ENCODE measurements at places on chromosomes 5 and 9.
A peak's percentile ranks its signal among the peaks of the same experiment; 100 is the strongest.

GRCh38 chr5:146006470-146007190, 70.3 kb downstream of the SH3RF2 start:
- DNase-seq, result no peak

DNA sequence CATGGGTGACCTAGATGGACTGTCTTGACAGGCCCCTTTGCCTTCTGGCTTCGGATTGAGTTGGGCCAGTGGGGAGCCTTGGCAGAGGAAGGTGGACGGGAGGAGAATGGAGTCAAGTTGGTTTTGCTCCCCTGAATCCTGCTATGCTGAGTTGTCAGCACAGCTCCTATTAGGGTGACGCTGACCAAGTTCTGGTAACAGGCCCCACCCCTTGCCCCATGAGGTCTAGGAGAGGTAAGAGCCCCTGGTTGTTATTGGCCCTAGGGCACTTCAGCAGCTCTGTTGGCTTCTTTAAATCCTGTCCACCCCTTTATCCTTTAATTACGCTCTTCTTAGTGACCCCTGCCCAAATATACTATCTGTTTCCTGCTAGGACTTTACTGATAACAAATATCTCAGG, 39.4 kb upstream of the KIF2A start:
- DNase-seq, result no peak

DNA sequence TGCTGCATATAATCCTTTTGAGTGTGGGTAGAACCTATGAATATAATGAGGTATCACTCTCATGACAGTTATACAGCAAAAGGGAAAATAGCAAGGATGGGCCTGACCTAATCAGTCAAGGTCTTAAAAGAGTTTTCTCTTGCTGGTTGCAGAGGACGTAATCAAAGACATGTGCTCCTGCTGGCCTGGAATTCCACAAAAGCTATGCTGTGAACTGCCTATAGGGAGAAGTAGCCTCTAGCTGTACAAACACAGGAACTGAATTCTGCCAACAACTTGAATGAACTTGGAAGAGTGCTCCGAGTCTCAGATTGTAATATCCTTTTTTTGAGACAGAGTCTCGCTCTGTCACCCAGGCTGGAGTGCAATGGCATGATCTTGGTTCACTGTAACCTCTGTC, 195.6 kb downstream of the PLK2 start:
- peak; percentile 60 for DNase-seq

- DNase-seq, result no peak
Measured at GRCh38 chr5:146940295-146940694, 61.7 kb upstream of the PPP2R2B start.

GRCh38 chr5:96984506-96985192, 48.8 kb downstream of the LNPEP start:
- DNase-seq, result no peak

GRCh38 chr9:111000202-111000601, 38.1 kb downstream of the LPAR1 start:
- DNase-seq, result no peak

GRCh38 chr5:135193213-135194125, 159.4 kb upstream of the PITX1 start:
- no peak for DNase-seq

DNA sequence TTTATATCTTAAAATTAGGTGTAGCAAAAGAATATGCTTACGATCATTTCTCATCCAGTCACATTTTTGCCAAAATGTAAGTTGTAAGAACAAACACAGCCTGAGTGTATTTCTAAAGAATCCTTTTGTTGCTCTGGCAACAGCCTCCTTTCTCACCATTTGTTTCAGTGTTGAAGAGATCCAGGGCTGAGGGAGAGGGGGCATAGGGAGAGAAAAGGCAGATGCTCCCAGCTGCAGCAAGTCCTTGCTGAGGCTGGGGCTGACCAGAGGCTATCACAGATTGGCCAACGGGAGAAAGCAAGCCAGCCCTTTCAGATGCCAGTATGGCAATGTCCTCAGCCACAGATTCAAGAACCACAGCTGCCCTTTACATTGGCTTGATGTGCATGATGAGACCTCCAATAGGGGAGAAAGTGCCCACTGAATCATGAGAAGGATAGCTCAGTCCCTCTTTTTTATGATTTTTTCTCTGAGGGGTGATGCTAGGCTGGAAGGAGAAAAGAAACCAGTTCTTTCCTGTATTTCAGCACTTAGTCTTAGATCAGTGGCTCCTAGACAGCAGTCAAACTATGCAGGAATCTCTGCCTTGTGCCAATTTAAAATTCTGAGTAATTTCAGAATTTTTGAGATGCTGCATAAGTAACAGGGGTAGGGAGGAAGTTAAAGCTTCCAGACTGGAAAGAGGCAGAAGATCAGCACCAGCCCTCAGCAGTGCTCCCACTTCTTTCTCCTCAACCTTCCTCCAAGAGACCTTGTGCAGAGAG, 142.1 kb downstream of the LHFPL2 start:
- DNase-seq, result peak; percentile 76

GRCh38 chr9:131522257-131523085, 8.6 kb downstream of the UCK1 start:
- DNase-seq, result no peak

DNA sequence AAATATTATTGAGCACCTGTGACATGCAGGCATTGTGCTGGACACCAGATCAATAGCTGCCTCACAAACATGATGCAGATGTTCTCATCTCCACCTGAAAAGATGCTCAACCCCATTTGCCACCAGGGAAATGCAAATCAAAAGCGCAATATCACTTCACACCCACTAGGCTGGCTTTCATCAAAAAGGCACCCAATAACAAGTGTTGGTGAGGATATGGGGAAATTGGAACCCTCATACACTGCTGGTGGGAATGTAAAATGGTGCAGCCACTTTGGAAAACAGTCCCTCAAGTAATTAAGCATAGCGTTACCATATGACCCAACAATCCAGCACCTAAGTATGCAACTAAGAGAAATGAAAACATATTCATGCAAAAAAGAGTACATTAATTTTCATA, 24.7 kb downstream of the FGF1 start:
- no peak for DNase-seq

DNA sequence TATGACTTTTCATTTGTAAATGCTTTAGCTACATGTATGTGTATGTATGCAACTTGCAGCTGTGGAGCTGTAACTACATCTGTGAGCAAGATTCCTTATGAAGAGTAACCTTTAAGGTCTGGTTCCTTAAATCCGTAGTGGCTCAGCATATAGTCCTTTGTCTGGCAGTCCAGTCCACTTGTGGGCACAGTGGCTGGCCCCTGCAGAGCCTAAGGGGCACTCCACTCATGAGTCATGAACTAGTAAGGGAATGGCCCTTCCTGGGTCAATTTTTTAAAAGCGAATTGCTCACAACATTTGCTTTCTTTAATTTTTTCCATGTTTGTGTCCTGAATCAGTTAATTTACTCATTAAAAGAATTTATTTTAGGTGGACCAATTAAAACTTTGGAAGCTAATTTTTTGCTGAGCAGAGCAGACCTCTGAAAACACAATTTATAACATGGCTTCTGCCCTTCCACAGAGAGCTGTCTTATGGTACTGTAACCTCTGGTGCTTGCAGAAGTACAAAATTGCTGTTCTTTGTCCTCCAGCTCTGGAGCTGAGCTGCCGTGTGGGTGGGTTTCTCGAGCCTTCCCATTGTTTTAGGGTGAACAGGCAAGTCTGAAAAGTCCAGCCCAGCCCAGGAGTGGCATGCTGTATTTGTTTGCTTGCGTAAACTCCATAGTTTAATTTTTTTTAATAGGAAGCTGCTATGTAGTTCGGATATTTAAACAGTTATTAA, 110.1 kb downstream of the MVB12B start:
- no peak for DNase-seq

- no peak for DNase-seq
Measured at GRCh38 chr9:88692827-88693226, 157.8 kb downstream of the NXNL2 start.

DNA sequence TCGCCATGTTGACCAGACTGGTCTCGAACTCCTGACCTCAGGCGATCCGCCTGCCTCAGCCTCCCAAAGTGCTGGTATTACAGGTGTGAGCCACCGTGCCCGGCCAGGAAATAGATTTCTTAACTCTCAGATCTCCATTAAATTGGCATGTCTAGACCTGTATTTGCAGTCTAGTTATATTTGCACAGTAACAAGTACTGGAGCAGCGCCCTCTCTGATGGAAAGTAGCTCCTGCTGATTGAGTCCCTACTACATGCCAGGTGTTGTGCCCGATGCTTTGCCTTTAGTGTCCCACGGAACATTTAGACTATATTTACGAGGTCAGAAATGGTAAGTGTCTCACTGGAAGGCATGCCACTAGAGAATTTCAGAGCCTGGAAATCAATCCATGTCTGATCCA, 15.8 kb upstream of the TMED9 start:
- DNase-seq, result no peak

- no peak for DNase-seq
Measured at GRCh38 chr5:51394609-51395008, 11.4 kb downstream of the ISL1 start.

DNA sequence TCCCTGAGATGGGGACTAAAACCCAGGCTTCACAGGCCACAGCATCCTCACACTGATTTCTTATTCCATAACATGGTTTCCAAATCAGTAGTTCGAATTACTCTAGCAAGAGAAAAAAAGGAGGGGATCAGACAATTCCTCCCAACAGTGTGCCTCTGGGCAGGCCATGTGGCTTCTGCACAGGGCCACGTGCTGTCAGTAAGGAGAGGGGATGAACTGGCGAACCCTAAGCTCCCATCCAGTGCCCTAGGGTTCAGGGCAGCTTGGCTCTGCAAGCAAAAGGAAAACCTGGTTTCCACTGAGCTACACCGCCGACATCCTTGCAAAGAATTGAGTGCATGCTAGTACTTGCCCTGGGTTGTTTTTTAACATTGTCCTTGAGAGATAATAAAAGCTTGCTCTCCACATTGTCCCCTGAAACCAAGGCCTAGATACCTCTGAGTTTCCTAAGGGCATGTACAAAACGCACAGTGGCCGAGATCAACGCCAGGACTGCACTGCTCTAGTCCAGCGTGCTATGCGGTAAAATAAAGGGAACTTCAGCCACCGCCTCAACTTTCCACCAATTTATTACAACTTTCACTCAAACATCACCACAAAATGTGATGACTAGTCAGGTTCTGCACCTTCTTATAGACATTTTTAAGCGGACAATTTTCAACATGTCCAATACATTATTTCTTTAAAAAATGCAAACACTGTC, 4.5 kb downstream of the CAMSAP1 start:
- DNase-seq, result no peak

- DNase-seq, result no peak
Measured at GRCh38 chr9:133440874-133441273, 18.7 kb downstream of the ADAMTS13 start.

DNA sequence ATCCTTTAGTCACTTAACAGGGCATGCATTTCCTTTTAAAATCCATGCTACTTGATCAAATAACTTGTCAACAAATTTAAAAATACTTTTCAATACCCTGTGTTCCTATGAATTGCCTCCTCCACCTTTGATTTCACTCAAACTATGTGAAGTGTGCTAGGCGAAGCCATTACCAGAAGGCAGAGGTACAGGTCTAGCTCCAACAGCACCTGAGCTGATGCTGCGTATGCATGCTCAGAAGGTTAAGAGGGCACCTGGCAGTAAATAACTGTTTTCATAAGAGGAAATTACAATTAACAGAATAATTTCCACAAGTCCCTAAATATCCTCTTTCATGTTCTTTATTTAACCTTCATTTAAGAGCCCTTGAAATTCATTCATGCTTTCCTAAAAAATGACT, 251.8 kb downstream of the EFNA5 start:
- DNase-seq, result no peak

DNA sequence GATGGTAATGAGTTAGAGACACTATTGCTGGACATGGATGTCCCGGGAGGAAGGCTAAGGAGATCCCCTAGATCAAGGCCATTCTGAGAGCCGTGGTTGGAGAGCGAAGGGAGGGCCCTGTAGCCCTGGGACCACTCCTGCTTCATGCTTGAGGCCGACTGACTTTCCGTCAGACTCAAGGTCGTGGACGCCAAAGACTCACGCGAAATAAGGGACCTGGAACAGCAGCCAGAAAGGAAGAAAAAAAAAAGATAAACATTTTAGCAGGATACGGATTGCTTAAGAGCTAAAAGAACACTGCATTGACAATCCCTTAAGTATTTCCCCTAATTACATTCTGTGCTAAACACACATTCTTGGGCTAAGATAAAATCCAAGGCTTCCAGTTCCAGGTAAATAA, 181.2 kb downstream of the GLIS3 start:
- DNase-seq, result no peak

- no peak for DNase-seq
Measured at GRCh38 chr5:142654578-142655058, 31.3 kb downstream of the FGF1 start.

- DNase-seq, result no peak
Measured at GRCh38 chr9:122562134-122562760, 9.3 kb downstream of the OR1N2 start.

DNA sequence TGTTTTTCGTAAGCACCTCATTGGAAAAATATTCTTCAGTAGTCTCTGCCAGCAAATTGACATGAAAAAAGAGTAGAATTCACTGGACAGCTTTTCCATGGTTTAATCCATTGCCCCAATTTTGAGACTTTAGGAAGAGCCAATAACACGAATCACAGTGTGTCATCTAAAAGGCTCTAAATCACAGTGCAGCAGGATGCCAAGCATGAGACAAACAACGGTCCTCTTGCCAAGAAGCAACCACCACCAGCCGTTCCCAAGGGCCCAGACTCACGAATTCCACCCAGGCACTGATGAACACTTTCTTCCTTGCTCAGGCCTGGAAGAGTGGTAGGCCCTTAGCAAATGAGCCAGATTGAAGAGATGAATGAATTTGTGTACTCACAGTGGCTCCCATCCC, 18.3 kb upstream of the IRX4 start:
- no peak for DNase-seq

GRCh38 chr9:4339357-4339756, 39.5 kb upstream of the GLIS3 start:
- DNase-seq, result peak; percentile 68

GRCh38 chr5:176497852-176498251, 39.4 kb downstream of the RNF44 start:
- DNase-seq, result no peak

GRCh38 chr5:9834871-9835770, 205.0 kb upstream of the TAS2R1 start:
- DNase-seq, result no peak

DNA sequence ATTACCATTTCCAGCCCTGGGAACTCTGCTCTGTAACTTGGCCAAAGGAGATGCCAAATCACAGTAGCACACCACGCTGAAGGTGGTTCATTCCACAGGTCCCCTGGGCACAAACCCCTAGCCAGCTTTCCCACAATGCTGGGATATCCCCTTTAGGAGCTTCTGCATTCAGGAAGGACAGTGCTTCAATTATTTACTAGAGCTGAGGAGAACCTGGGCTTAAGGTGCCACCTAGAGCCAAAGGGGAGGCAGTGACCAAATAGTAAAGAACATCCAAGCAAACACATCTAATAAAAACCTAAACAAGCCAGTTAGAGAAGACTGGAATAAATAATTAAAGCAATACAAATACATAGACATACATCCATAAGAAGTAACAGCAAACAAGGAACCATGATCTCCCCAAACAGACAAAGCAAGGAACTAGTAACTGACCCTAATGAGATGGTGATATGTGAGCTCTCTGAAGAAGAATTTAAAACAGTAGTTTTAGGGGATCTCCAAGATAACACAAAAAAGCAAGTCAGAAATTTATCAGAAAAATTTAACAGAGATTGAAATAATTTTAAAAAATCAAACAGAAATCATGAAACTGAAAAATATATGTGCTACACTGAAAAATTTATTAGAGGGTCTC, 14.6 kb downstream of the KIF4B start:
- no peak for DNase-seq

- DNase-seq, result no peak
Measured at GRCh38 chr5:102773133-102773532, 18.0 kb downstream of the PAM start.

GRCh38 chr9:133741716-133742115, 3.6 kb upstream of the SARDH start:
- DNase-seq, result no peak

- peak; percentile 57 for DNase-seq
Measured at GRCh38 chr5:139422307-139422893, 16.9 kb downstream of the DNAJC18 start.
